ENCODE measurements at places on chromosomes 1 and 21.

DNA sequence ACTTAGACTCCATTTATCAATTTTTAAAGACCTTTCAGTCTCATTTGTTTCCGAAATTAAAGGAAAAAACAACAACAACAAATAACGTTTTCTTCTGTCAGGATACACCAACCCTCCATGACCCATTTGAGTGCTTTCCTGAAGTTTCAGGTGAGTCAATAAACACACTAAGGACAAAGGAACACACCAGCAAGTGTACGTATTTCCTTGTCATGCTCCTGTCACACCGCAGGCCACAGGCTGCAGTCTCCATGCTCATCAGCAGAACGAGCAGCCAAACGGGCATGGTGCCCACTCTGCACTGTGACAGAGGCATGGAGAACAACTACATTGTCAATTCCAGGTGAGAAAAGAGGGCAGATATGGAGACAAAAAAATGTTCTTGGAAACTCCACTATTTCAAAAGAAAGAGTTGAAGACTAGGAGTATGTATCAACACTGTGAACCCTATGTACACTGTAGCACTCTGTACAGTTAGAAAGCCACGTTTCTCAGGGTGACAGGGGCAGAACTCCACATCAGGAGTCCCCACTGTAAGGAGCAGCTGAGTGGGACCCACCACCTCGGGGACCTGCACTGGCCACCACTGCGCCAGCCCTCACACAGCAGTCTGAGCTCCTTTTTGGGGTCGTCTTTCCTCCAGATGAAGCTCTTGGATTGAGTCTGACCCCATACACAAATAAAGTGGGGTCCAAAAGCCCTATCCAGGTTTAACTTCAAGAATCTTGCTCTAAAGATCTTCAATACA lies 2.6 kb downstream of the PTTG1IP start:
- no peak for DNase-seq

DNA sequence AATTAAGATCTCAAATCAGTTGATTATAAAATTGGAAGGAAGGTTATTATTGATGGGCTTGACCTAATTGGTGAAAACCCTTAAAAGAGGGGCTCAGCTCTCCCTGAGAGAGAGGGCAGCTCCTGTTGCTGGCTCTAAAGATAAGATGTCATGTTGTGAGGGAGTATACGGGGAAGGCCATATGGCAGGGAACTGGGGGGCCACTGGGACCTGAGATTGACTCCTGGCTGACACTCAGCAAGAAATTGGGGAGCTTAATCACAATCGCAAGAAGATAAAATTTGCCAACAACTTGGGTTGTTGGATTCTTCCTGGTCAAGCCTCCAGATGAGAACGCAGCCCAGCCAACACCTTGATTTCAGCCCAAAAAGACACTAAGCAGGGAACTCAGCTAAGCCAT lies 69.7 kb upstream of the KCNJ6 start:
- DNase-seq, result no peak

DNA sequence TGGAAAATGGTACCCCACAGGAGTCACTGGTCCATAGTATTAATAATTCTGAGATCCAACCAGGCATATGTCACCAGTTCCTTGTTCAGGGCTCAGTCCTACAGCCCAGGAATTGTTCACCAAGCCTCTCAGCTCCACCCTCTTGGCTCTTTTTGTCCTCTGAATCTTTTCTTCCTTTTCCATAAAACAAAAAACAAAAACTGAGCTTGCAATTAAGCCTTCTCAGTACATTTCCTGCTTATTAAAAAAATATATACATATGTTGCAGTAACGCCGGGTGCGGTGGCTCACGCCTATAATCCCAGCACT lies 23.4 kb upstream of the KIF1B start:
- DNase-seq, result no peak

GRCh38 chr1:234617986-234618736 lies 8.2 kb upstream of the IRF2BP2 start:
- DNase-seq, result no peak

DNA sequence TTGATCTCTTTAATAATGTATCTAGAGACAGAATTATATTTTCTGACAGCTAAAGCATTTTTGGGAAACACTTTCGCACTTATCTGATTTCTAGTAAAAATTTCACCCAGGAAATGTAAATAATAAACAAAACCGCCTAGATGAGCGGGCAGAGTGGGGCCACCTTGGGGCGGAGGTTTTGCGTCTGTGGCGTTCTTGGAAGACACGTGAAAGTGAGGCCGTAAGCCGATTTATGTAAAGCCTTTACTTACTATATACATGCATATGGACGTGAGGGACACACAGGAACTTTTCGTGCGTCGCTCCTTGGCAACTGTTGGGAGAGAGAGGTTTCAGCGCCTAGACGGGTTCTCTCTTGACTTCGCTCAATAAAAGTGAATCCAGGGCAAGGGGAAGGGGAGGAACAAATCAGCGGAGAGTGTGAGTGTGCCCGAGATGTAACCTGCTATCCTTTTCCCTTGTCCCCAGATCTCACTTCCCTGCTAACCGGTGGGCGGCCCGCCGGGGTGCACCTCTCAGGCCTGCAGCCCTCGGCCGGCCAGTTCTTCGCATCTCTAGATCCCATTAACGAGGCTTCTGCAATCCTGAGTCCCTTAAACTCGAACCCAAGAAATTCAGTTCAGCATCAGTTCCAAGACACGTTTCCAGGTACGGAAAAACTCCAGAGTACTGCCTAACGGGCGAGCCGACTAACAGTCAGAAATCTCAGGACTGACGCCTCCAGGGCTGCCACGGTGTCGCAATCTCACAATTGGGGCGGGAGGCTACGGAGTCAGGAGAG lies 1.7 kb downstream of the HLX start:
- no peak for DNase-seq

- no peak for DNase-seq
Observed at GRCh38 chr1:150807249-150808023, 624 bp downstream of the CTSK start.

DNA sequence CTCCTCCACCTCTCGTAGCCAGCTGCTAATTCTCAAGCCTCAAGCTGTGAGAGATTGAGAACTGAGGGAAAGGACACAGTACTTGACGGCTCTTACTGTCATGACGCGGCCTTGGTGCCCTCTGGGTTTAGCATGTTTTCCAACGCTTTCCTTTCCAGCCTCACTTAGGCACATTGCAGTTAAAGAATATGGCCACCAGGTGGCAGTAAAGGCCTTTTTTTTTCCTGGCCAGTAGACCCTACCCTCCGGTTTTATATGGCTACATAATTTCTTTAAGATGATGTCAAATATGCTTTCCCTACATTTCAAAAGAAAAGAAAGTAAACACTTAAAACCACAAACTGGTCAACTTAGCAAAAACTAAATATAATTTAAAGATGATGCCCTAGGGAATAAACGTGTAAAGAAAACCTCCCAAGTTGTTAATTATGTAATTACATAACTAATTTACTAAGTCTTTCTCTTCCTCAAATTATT lies 56.8 kb upstream of the PRDX6 start:
- DNase-seq, result peak; percentile 79

- no peak for DNase-seq
Observed at GRCh38 chr1:160935527-160936258, 18.9 kb downstream of the ITLN2 start.

DNA sequence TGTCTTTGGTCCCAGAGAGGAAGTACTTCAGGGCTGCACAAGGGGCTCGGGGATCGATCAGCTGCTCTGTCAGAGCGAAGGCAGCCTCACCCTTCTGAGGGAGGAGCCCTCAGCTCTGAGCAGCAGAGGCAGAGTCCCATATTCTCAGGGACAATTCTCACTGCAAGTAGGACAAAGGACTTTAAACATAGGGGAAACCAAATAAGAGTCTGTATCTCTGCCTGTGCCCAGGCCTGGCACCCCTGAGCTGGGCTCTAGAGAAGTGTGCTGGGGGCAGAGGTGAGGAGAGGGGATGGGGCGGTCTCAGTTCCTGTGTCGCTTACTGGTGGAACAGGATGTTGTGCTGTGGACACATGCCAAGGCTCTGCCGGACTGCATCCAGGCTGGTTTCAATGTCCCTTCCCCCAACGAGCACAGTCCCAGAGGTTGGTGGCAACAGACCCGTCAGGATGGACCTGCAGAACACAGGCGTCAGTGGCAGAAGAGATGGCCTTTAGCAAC lies 76.6 kb downstream of the ABCA4 start:
- DNase-seq, result no peak

GRCh38 chr1:169340882-169341281 lies 26.7 kb downstream of the NME7 start:
- no peak for DNase-seq

DNA sequence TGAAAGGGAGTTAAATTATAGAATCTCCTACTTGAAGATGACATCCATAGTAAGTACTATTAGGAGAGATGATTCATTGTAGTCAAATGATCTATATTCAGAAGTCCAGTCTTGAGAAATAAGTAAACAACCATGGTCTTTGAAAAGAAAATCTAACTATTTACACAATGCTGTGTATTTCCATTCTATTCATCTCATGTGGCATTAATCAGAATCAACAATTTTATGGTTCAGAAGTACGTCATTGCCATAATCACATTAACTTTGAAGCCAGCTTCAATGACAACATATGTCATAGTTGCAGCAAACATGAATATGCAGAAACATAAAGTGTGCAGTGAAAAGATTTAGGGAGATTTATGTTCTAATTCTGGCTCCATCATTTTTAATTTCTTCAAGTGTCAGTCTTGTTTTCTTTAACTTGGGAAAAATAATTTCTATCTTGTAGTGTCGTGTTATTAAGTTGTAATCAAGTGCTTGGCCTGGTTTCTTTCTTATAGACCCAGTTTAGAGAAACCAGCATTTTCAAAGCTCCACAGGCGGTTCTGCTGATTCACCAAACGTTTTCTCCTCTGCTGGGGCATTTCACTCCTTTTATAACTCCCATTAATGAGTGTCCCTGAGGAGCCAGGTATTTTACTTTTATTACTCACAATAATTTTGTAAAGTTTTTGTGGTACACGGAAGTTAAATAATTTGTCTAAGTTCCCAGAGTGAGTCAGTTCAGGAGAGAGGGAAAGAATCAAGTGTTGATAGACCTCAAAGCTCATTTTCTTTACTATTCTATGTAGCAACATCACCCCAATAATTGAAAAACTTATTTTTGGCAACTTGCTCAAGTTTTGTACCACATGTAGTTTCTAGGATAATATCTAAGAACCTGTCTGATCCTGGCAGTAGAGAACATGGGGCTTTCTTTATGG lies 35.9 kb upstream of the PTGS2 start:
- DNase-seq, result no peak

DNA sequence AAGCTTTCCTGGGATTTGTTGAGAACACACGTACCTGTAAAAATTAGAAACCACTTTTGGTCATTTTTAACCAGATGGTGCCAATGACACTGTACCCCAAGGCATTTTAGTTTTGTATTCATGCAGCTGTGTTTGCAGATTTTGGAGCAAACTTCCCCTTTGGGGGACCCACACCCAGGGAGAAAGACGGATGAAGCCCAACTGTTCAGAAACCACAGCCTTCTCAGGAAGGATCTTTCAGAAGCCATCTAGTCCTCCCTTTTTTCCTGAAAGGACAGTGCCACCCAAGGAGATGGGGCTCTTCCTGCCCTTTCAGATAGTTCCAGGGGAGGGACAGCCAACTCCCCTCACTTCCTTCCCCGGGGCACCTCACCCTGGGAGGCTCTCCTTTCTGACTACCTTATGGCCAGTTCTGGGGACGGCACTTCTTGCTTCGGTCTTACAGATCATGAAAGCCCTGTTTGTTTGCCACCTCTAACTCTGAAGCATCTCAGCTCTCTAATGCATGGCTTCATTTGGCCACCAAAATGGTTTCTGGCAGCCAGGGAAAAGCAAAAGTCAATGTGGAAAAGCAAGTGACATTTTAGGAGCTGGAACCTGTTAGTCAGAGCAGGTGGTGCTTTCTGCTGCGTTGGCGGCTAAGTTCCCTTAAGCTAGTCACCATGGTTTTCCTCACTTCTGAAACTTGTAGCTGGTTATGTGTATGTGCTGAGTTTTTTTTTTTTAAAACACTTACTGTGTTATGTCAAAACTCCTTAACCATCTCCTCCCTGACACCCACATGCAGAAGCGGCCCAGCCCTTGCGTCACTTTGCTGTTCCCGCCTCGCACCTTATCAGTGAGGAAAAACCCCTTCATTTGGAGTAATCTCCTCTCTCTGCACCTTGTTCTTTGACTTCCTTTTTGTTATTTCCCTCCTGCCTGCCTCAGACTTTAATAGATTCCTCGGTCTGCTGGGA lies 10.1 kb downstream of the TMCC2 start:
- DNase-seq, result no peak

GRCh38 chr1:165633614-165634013 lies 2.6 kb downstream of the MGST3 start:
- DNase-seq, result peak; percentile 17

All from OCI-LY7 (cell line).